GM12864 (cell line): ENCODE measurements at places on chromosomes 2 and 18.
A peak's percentile ranks its signal among the peaks of the same experiment; 100 is the strongest.

DNA sequence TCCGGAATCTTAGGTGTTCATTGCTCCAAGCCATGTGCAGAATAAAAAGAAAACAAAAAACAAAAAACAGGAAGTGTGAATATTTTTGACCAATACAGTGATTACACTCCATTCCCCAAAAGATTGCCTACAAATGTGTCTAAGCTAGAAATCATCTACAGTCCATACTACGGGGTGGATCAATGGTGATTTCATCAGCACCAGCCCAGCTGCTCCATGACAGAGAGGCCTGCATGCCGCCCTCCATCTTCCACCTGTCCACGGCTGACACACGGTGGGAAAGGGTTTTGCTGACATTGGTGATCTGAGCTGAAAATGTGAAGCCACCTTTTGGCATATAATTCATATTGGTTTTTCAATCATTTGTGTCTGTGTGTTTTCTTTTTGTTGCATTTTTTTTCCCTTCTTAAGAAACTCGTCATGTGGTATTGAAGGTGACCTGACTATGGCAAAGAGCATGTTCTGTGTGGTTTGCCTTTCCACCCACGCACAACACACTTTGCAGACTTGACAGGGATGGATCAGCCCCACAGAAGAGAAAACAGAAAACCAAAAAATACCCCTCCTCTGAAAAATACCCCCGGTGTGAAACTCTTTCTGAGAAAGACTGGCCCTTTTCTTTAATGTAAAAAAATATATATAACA is 533.1 kb downstream of the RNF144A start:
- DNase-seq: no peak

DNA sequence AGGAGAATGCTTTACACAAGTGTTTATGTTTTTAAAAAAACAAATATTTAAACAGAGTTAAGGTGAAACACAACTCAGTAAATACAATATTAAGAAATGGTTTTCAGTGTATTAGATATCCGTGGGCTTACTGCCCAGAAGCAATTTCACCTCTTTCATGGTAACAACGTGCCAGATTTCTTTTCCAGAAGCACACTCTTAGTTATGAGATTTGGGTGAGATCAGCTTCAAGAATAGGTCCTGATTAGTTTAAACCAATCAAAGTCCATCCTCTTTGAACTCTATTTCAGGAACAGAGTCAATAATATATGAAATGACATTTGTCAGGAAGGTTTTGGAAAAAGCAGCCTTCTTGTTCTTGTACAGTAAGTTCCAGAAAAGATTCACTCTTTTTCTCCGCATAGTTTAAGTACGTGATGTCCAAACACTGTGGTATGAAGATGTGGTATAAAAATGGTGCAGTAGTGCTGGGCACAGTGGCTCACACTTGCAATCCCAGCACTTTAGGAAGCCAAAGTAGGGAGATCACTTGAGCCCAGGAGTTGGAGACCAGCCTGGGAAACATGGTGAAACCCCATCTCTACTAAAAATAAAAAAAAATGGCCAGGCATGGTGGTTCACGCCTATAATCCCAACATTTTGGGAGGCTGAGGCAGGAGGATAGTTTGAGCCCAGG is 14.7 kb downstream of the USP34 start:
- no peak for DNase-seq

- DNase-seq: no peak
Measured at GRCh38 chr2:176793792-176794191, 418.8 kb upstream of the HNRNPA3 start.

GRCh38 chr2:160111951-160112798 is 49.8 kb upstream of the PLA2R1 start:
- peak; percentile 15 for DNase-seq

- DNase-seq: no peak
Measured at GRCh38 chr18:55266981-55267380, 307.7 kb upstream of the CCDC68 start.

DNA sequence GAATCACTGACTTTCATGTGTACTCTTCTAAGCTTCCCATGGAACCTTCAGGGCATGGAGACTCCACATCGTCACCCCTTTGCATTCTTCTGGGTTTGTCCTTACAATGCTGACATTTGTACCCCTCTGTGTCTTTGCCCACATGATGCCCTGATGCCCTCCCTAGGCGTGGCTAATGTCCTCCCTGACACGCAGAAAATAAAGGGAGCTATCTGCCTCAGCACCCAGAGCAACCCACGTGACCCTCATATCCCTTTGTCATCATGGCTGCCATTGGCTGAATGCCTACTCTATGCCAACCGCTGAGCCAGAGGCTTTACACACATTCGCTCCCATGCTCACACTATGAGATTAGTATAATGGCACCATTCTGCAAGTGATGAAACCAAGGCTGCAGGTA is 86.4 kb upstream of the KLHL29 start:
- no peak for DNase-seq

GRCh38 chr2:18752667-18753422 is 163.5 kb upstream of the NT5C1B start:
- DNase-seq: no peak
